ENCODE measurements at places on chromosomes 12 and 14. TPM values are rescaled to one million over a fixed set of nuclear protein-coding genes. Genes with fewer than 3 reads are reported as not detected.

DNA sequence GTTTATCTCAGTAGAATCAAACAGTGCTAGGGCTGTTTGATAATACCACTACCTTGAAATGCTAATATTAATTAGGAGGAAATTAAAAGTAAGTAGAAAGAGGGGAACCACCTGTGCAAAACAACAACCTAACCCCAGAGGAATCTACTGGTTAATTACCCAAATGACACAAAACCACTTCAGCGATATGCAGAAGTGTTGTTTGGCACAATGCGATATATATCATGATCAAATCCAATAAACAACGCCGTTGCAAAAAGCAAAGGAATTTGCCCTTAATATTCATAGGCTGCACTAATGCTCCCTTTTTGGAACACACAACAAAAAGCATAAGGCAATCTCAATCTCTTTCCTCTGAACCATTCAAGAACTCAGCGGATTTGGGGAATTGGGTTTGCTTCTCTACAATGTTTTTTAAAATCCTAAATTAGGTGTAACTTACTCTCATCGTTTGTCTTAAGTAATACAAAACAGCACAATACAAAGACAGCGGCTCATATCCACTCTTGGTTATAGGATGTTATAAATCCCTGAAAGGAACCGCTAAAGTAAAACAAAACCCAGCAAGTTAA, 1.5 kb downstream of the MAP4K5 start:
- H3K4me1 ChIP-seq: peaks cover 37% of the 10 kb centered on the region
- H3K27me3 ChIP-seq: no peaks in the 10 kb centered on the region
- peak overlapping the region; percentile 94 for H3K4me3 ChIP-seq
- DNase-seq: no peak
- H3K36me3 ChIP-seq: peaks cover 4% of the 10 kb centered on the region

DNA sequence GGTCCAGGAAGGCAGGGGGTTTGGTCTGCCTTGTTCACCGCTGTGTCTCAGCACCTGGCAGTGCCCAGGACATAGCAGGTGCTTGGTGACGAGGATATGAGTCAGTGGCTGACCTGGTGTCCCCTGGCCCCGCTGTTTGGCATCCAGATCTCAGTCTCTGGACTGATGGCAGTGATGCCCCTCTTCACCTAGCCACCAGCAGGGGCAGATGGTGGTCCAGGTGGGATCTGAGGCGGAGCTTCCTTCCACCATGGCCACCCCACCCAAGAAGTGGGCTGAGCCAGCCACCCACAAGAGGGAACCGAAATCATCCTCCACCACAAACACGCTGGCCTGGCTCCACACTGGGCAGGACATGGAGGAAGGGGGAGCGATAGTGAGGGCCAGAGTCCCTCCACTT, 16.1 kb upstream of the SH2B3 start:
- H3K27ac ChIP-seq: no peak overlapping the region
- DNase-seq: no peak
- peaks cover 2% of the 10 kb centered on the region for H3K27me3 ChIP-seq
- no peaks in the 10 kb centered on the region for H3K36me3 ChIP-seq
- H3K4me3 ChIP-seq: no peak overlapping the region

DNA sequence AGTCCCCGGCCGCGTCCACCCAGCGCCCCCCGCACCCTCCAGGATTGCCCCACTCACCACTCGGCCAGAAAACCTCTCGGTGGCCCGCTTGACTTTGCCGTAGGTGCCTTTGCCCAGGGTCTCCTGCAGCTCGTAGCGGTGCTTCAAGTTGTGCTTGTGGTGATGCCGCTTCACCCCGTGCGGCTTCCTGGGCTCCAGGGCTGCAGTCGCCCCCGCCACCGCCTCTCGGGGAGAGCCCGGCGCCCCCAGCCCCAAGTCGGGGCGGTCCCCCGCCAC, 459 bp downstream of the NUAK1 start:
- no peaks in the 10 kb centered on the region for H3K36me3 ChIP-seq
- peak overlapping the region; percentile 93 for H3K27ac ChIP-seq
- peak overlapping the region; percentile 67 for H3K4me3 ChIP-seq

DNA sequence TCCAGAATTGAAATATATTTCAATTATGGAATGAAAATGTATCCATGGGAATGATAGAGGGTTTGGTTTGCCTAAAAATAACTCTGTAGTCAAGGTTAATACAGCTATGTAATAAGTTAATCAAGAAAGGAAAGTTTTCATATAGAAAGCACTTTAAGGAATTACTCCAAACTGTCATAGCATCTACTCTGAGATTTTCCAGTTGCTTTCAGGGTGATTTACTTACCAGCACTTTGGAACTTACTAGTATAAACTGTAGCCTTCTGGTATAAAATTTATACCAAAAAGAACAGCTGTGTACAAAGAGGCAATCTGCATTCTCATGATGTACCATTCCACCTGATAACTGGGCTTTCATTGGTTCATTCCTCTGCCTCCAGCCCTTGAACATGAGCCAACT, 87.1 kb downstream of the ARF6 start:
- no peaks in the 10 kb centered on the region for H3K36me3 ChIP-seq
- H3K4me3 ChIP-seq: no peak overlapping the region
- H3K27ac ChIP-seq: no peak overlapping the region
- no peaks in the 10 kb centered on the region for H3K27me3 ChIP-seq
- DNase-seq: no peak

GRCh38 chr14:93072659-93073357, 42.9 kb downstream of the ITPK1 start:
- DNase-seq: no peak
- no peak overlapping the region for H3K4me3 ChIP-seq
- no peaks in the 10 kb centered on the region for H3K4me1 ChIP-seq
- H3K27me3 ChIP-seq: no peaks in the 10 kb centered on the region

DNA sequence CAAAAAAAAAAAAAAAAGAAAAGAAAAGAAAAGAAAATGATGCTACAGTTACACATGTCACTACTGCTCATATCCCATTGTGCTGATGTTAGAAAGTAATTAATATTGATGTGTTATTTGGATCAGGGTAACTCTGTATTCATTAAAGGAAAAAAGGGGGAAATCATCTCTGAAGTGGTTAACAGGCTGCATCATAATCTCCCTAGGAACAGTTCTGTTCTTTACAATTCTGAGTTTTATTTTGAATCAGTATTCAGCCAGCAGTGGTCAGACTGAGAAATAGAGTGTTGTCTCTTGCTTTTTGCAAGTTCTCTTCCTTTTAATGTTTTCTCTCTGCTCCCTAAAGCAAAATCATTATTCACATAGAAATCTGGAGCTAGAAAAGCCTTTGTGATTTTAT, 128.6 kb upstream of the CRY1 start:
- H3K4me3 ChIP-seq: no peak overlapping the region
- H3K36me3 ChIP-seq: no peaks in the 10 kb centered on the region
- no peak for DNase-seq
- H3K4me1 ChIP-seq: peaks cover 6% of the 10 kb centered on the region
- peaks cover 6% of the 10 kb centered on the region for H3K27me3 ChIP-seq

DNA sequence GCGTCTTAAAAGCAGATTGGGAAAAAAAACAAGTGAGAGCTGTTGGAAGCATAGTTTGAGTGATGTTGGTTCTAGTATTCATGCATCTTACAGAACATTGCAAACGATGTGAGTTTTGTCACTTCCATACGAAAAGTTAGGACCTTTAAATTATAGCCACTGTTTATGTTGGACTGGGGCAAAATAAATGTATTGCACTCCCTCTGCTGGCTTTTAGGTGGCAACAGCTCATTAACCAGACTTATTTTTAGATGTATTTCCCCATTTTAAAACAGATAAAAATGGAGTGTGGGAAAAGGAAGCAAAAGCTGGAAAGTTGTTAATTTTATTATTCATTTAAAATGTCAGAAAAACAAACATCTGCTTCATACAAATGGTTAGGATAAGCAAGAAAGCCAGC, 111.9 kb downstream of the LGR5 start:
- no peaks in the 10 kb centered on the region for H3K27me3 ChIP-seq
- DNase-seq: peak; percentile 16
- H3K36me3 ChIP-seq: no peaks in the 10 kb centered on the region
- no peak overlapping the region for H3K4me3 ChIP-seq

GRCh38 chr12:52821826-52822660, 8.1 kb upstream of the KRT4 start:
- H3K4me1 ChIP-seq: peaks cover 6% of the 10 kb centered on the region
- H3K36me3 ChIP-seq: no peaks in the 10 kb centered on the region
- no peak for DNase-seq
- H3K27me3 ChIP-seq: peaks cover 4% of the 10 kb centered on the region
- H3K4me3 ChIP-seq: no peak overlapping the region

DNA sequence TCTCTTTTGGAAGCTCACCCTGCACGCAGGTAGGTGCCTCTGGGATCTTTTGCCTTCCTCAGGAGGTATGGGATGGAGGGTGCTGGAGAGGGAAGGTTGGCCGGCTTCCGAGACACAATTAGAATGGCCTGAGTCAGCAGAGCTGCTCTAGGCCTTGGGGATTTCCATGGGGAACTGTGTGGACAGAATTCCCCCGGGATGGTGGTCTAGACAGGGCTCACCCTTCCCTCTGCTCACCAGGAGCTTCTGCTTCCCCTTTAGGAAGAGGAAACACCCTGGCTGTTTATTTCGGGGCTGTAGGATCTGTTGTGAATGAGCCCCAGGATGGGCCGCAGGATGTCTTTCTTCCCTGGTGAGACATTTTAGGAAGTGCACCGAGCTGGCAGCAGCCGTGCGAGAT, 43.7 kb upstream of the TMED10 start:
- no peaks in the 10 kb centered on the region for H3K27me3 ChIP-seq
- H3K27ac ChIP-seq: no peak overlapping the region
- peaks cover 18% of the 10 kb centered on the region for H3K4me1 ChIP-seq

GRCh38 chr12:89092297-89092696, 260.0 kb downstream of the DUSP6 start:
- H3K4me1 ChIP-seq: no peaks in the 10 kb centered on the region
- H3K36me3 ChIP-seq: no peaks in the 10 kb centered on the region
- no peaks in the 10 kb centered on the region for H3K27me3 ChIP-seq
- H3K27ac ChIP-seq: no peak overlapping the region
- no peak for DNase-seq

DNA sequence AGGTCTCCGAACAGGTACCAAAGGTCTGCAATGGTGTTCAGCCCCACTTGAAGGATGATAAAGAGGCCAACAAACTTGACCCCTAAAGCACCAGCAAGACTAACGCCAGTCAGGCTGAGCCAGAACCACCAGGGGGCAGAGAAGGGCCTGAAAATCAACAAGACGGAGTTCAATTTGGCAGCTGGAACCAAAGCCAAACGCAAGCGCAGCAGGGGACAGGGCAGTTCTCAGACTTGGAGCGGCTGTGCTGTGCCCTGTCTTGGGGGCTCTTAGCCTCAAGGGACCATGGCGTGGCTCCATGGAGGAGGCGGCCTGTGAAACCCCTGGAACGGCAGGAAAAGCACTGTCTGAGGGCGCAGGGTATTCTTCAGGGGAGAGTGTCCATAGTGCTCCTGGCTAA, 19.6 kb downstream of the POMT2 start:
- peak overlapping the region; percentile 97 for H3K27ac ChIP-seq
- peaks cover 6% of the 10 kb centered on the region for H3K36me3 ChIP-seq
- peak; percentile 74 for DNase-seq
- peak overlapping the region; percentile 27 for H3K4me3 ChIP-seq
- H3K4me1 ChIP-seq: peaks cover 50% of the 10 kb centered on the region
- no peaks in the 10 kb centered on the region for H3K27me3 ChIP-seq

DNA sequence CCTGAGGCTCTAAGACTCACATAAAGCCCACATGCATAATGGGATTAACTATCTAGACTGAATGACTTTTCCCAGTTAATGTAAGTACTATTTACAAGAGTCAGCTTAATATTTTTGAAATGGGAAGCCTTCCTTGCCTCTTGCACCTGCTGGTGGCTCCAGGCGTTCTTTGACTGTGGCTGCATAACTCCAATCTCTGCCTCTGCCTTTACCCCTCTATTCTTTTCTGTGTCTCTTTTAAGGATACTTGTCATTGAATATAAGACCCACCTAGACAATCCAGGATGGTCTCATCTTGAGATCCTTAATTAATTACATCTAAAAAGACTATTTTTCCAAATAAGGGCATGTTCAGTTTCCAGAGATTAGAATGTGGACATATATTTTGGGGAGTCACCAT, 66.9 kb upstream of the PCED1B start:
- no peak overlapping the region for H3K27ac ChIP-seq
- no peak for DNase-seq
- H3K4me1 ChIP-seq: peaks cover 16% of the 10 kb centered on the region
- H3K27me3 ChIP-seq: no peaks in the 10 kb centered on the region

Gene CAPZA3
- not detected for total RNA-seq

Gene C3AR1
- 7.1 TPM for total RNA-seq

- H3K36me3 ChIP-seq: peaks cover 18% of the 10 kb centered on the region
- peak overlapping the region; percentile 26 for H3K4me3 ChIP-seq
- DNase-seq: no peak
- H3K4me1 ChIP-seq: peaks cover 48% of the 10 kb centered on the region
- H3K27me3 ChIP-seq: no peaks in the 10 kb centered on the region
These were observed 25.0 kb downstream of the ELK3 start for GRCh38 chr12:96218989-96219678.

Gene HOXC5
- not detected for total RNA-seq

DNA sequence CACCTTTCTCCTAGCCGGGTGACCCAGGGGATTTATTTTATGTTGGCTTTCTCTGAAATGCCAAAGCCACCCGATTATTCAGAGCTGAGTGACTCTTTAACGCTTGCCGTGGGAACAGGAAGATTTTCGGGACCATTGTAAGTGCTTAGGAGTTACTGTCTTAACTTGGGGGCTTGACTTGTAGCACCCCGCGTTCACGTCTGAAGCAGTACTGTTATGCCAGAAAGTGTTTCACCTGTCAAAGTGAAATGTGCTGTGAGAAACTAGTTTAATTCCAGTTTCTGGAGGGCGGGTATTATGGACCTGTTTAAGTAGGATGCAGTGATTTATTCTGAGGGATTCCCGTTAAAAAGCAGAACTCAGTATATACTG, 218 bp downstream of the LYSET start:
- H3K36me3 ChIP-seq: peaks cover 5% of the 10 kb centered on the region
- DNase-seq: no peak
- peak overlapping the region; percentile 98 for H3K4me3 ChIP-seq
- peak overlapping the region; percentile 82 for H3K27ac ChIP-seq

Gene NR1H4
- total RNA-seq: not detected

Gene KRT83
- not detected for total RNA-seq

DNA sequence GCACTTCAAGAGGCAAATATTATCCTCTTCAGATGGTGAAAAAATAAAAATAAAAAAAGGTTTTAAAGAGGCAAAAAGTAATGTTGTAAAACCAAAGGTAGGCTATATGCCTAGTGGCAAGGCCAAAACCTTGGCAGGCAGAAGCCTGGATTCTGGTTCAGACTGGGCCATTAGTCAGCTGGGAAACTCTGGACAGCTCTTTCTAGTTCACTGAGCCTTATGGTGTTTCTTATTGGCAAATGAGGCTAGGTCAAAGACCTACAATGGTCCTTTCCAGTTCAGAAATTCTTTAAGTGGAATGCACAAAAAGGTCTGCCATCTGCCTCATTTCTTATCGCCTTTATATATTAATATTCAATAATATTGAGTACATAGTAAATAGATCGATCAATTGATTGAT, 44.6 kb downstream of the PTPRB start:
- H3K36me3 ChIP-seq: peaks cover 3% of the 10 kb centered on the region
- no peak overlapping the region for H3K27ac ChIP-seq
- H3K4me3 ChIP-seq: no peak overlapping the region
- H3K27me3 ChIP-seq: no peaks in the 10 kb centered on the region
- DNase-seq: no peak
- no peaks in the 10 kb centered on the region for H3K4me1 ChIP-seq

Gene ART4
- total RNA-seq: not detected
